Stimulated activated CD4-positive, alpha-beta T cell treated with anti-CD3 and anti-CD28 coated beads, Interleukin-15, amount 100 ng/mL, for 24 hours (primary cell): ENCODE measurements at places on chromosomes 1 and 21.

- DNase-seq: no peak
Measured at GRCh38 chr1:3102641-3103040, 33.6 kb downstream of the PRDM16 start.

DNA sequence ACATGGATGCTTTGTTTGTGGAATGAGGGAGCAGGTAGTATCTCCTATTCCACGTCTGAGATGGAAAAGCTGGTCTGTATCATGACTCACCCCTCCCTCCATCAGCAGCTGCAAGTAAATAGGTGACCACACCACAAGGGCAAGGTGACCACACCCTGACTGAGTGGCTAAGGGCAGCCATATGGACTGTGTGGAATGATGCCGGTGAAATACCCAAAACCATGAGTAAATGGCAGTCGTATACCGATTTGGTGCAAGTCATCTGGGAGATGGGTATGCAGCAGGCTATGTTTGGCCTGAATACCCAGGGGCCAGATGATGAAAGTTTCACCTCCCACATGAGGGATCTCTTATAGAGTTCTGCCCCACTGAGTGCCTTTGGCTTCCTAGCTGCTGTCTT lies 15.8 kb upstream of the UBE2U start:
- DNase-seq: no peak

GRCh38 chr21:44473915-44474555 lies 18.7 kb downstream of the LRRC3 start:
- DNase-seq: no peak

GRCh38 chr21:38219049-38219628 lies 37.7 kb upstream of the KCNJ15 start:
- peak; percentile 77 for DNase-seq

- no peak for DNase-seq
Measured at GRCh38 chr1:210707300-210708240, 378.9 kb downstream of the HHAT start.
